Fibroblast of pulmonary artery (primary cell): ENCODE measurements at places on chromosomes 7 and 10.
A peak's percentile ranks its signal among the peaks of the same experiment; 100 is the strongest.

DNA sequence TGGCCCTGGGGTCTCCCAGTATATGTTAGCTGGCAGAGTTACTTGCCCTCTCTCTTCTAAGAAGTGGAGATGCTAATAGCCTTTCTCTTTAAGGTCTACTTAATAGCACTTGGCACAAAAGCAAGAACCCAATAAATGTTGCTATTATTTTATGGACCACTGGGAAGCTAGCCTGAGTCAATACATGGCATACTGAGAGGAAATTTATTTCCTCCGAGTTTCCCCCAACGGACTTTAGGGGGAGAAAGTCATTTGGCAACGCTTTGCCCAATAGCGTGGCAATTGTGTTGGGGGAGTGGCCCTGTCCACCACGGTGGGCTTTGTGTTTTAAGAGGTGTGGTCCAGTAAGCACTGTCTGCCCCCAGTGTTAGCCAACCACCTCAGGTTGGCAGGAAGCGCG, 87.4 kb upstream of the SMNDC1 start:
- no peak for DNase-seq

- DNase-seq: no peak
These were observed 25.3 kb upstream of the EPC1 start for GRCh38 chr10:32372000-32372875.

DNA sequence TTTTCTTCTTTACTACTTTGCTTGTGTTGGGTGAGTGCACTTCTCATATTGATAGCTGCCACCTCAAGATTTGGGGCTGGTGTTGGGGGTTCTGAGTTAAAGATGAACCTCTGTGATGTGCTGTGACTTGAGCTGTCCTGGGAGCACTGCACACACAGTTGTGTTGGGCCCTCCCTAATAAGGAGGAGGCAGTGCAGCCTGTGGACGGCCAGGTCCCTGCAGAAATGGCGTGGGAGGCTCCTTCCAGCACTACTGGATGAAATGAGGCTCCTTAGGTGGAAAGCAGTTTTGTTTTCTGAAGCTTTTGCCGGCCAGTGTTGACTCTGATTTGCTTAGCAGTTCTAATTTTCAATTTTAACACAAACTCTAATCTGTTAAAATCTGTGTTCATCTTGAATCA, 44.0 kb downstream of the WDR37 start:
- peak; percentile 17 for DNase-seq

GRCh38 chr7:33050535-33051318, 11.8 kb downstream of the NT5C3A start:
- DNase-seq: peak; percentile 72

DNA sequence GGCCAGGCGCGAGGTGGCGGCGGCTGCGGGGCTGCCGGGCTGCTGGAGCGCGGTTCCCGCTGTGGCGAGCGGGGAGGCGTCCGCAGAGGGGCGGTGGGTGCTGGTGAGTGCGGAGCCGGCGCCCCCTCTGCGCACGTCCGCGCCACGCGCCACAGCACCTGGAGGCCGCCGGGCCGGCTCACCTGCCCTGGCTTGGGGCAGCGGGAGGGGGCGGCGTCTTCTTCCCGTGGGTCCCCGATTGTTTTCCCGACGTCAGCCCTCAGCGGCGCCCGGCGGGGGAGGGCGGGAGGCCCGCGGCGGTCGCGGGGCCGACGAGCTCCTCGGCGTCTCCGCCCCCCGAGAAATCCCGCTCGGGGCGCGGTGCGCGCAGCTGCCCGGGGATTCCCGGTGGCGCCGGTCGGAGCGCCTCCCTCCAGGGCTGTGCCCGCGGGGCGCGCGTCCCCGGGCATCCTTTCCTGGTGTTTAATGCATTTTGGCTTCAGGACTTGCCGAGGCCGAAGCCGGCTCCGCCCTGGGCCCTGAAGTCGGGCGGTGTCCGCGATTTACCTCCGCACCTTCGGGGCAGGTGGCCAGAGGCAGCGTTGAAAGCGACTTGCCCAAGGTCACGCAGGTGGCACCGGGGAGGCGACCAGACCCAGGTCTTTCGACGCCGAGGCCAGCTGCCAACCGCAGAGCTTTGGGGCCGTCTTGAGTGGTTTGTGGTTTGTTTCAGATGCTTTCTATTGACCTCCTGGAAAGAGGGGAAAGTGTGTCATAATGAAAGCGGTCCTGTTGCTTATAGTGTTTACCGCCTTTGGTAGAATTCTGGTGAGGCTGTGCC, 561 bp downstream of the PLEKHA1 start:
- DNase-seq: peak; percentile 42

GRCh38 chr10:113221756-113222168, 271.7 kb downstream of the TCF7L2 start:
- DNase-seq: no peak

DNA sequence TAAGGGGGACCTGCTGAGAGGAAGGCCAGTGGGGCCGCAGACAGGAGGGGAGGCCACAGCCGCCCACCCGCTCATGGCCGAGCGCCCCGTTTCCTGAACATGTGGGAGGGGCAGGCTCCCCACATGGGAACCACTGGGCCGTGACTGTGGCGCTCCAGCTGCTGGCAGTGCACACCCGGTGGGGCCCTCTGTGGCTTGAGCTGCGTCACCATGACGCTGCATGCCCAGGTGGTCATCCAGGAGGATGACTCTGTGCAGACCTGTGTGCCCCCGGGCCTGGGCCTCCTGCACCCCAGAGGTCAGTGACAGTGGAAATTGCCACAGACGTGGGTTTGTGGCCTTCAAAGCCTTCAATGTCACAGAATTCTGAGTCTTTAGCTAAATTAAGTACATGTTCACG, 85.1 kb downstream of the MGMT start:
- DNase-seq: no peak

GRCh38 chr10:105545101-105545500, 904.0 kb downstream of the SORCS3 start:
- DNase-seq: no peak

DNA sequence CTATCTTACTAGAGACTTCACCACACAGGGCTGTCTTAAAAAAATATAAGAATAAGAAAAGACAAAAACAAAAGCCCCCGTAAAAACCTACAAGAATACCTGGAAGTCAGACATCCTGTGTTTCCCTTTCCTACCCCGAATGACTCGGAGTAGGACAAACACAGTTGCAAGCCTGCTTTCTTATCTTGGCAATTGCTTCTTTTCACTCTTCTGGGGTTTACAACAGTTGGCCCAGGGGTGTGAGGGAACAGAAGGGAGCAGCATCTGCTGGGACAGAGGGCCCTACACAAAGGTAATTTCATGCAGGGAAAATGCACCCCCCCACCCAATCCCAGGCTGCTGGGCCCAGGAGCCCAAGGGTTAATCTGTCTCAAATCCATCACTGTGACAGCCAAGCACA, 220.6 kb downstream of the ARHGAP12 start:
- no peak for DNase-seq

DNA sequence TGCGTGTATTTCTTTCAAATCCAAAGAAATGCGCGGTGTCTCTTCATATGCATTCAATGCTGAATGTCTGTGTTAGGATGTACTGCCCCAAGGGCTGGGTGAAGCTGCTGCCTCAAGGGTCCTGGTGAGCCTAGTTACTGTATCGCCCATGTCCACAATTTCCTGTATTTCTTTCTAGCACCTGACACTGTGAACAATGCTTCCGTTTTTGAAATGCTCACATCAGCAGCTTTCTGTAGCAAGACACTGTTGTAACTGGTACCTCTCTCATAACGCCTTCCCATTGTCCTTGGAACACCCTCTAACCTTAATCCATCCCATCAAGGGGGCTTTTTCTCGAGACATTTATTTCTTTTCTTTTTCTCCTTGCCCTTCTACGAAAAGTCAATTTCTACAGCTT, 25.1 kb downstream of the NRP1 start:
- no peak for DNase-seq

GRCh38 chr10:70672165-70673042, at the start of gene ADAMTS14:
Gene ADAMTS14, plus strand, starts transcription at chr10:70672506. Its CDS starts 297 bp downstream, at chr10:70672803.
- no peak for DNase-seq

DNA sequence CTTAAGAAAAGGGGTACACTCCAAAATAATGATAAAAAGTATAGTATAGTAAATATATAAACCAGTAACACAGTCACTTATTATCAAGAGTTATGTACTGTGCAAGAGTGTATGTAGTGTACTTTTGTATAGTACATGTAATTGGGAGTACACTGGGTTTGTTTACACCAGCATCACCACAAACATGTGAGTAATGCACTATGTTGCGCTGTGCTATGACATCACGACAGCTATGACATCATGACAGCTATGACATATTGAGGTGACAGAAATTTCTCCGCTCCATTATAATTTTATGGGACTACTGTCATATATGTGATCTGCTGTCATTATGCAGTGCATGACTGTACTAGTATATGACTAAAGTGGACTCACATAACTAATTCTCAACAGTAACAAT, 84.6 kb downstream of the KMT2C start:
- no peak for DNase-seq

- DNase-seq: no peak
These were observed 119.5 kb downstream of the TRRAP start for GRCh38 chr7:98997846-98998245.
